ENCODE measurements at places on chromosomes 11 and 22. TPM values are rescaled to one million over a fixed set of nuclear protein-coding genes. Genes with fewer than 3 reads are reported as not detected.

Gene EWSR1
- total RNA-seq, result 205 TPM

Gene HOATZ
- total RNA-seq, result not detected

Gene CTSW
- not detected for total RNA-seq

Gene APOL5
- total RNA-seq, result not detected

GRCh38 chr11:90614318-90614717, 391.5 kb upstream of the CHORDC1 start:
- DNase-seq, result no peak

DNA sequence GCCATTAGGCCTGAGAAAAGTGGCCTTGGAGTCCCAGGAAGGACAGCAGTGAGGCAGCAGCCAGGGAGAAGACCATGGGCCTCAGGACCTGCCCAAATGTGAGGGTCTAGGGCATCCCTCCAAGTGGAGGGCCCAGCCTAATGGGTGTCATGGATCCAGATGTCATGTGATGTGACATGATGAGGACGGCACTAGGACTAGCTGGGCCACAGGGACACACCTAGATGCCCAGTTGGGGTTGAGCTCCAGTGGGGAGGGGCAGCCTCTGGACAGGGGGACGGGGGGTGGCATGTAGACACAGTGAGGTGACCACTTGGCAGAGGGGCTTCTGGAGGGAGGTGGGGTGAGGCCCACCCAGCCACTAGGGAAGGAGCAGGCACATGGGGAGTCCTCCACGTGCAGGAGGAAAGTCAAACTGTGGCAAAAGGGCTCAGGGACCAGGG, 5.4 kb downstream of the SCARF2 start:
- DNase-seq, result no peak

Gene OVCH2
- not detected for total RNA-seq

Gene SNRPD3
- 140 TPM for total RNA-seq

DNA sequence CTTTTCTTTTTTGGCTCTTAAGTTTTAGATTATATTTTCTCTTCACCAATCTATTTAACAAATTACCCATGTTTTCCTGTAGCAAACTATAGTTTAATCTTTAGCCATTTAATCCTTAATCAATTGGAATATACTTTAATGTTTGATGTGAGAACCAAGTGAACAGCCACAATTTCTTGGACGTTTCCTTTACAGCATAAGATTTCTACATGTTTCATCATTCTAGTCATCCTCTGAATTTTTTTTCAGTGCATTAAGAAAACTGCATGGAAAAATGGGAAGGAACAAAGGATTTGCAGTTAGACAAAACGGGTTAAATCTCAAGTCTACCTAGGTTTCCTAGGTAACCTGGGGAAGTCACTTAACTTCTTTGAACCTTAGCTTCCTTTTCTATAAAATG, 507.1 kb upstream of the CCDC90B start:
- DNase-seq, result no peak

- DNase-seq, result peak; percentile 42
Observed at GRCh38 chr11:130897262-130898182, 18.8 kb downstream of the SNX19 start.

Gene ACR
- total RNA-seq, result not detected

Gene GAL
- not detected for total RNA-seq

GRCh38 chr11:103047837-103048236, 44.1 kb downstream of the DCUN1D5 start:
- no peak for DNase-seq

- DNase-seq, result no peak
Observed at GRCh38 chr11:2744166-2744565, 44.4 kb upstream of the KCNQ1OT1 start.

- DNase-seq, result no peak
Observed at GRCh38 chr11:112977755-112978154, 16.5 kb downstream of the NCAM1 start.

Gene SYCE3
- not detected for total RNA-seq

Gene MMP10
- not detected for total RNA-seq

- DNase-seq, result no peak
Observed at GRCh38 chr22:32811788-32812545, 10.5 kb downstream of the TIMP3 start.

GRCh38 chr22:25232301-25232700, 12.9 kb downstream of the CRYBB2 start:
- DNase-seq, result no peak

Gene CYB5R2
- 2.0 TPM for total RNA-seq

- no peak for DNase-seq
Observed at GRCh38 chr11:125593114-125593820, 615 bp downstream of the STT3A start.

- DNase-seq, result no peak
Observed at GRCh38 chr11:74538680-74539079, 45.2 kb upstream of the LIPT2 start.

GRCh38 chr11:102332611-102332994, 14.4 kb upstream of the BIRC2 start:
- DNase-seq, result no peak

Gene CCDC81
- 0.82 TPM for total RNA-seq

DNA sequence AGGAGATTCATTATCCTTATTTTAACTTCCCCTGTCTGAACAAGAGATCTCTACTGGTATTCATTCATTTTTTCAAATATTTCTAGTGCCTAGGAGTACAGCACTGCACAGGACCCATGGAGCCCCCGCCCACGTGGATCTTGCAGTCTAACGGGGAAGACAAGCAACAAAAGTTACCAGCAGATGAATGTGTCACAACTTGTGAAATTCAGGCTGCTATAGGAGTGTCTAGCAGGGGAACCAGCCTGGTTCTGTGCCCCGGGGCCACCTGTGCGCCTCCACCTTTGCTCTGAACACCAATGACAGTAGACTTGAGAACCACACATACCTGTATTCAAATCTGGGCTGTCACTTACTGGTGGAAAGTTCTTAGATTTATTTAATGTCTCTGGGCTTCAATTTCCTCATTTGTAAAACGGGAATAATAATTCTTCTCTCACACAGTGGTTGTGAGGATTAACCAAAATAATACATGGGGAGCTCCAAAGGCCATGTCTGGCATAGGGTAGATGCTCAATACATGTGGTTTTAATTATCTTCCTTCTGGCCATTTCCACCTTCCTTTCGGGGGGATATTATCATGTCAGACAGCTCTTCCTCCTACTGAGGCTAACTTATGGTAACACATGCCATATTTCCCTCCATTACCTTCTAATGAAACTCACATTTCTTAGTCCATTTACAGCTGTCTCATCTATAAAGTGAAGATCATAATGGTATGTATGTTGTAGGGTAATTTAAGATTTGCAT, 17.8 kb downstream of the POU2AF1 start:
- no peak for DNase-seq

DNA sequence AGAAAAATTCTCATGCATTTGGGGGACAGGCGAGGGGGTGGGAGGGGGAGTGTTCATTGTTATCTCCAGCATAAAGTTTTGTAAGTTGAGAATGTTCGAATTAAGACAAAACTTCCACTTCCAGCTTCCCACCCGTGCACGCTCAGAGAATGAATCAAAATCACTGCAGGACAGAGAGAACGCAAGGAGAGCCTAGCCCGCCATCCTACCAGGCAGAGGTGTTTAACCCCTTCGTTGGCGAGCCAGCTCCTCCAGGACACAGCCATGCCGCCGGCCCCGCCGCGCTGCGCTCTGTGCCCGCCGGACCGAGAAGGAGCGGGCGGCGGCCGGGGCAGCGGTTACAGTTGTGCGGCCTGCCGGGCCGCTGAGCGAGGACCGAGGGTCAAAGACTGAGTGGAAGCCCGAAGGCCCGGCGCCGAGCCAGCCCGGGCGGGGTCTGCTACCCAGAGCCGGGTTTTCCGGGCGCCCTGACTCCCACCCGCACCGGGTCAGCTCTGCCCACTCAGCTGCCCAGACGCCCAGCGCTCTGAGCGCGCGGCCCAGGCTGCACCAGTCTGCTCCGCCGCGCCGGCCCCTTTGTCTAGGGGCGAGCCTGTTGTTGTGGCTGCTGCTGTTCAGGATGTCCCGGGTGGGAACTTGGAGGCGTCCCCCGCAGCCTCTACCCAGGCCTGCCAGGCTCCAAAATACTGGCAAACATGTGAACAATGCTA, at the start of gene NOX4:
TSS of gene NOX4 (minus strand) at position 395 of the 710 bp plus-strand sequence. CDS start at position 266, 129 bp downstream.
- DNase-seq, result peak; percentile 20

Gene C1QTNF4
- total RNA-seq, result 14.7 TPM

GRCh38 chr22:44650806-44651205, 51.2 kb upstream of the PRR5 start:
- no peak for DNase-seq

DNA sequence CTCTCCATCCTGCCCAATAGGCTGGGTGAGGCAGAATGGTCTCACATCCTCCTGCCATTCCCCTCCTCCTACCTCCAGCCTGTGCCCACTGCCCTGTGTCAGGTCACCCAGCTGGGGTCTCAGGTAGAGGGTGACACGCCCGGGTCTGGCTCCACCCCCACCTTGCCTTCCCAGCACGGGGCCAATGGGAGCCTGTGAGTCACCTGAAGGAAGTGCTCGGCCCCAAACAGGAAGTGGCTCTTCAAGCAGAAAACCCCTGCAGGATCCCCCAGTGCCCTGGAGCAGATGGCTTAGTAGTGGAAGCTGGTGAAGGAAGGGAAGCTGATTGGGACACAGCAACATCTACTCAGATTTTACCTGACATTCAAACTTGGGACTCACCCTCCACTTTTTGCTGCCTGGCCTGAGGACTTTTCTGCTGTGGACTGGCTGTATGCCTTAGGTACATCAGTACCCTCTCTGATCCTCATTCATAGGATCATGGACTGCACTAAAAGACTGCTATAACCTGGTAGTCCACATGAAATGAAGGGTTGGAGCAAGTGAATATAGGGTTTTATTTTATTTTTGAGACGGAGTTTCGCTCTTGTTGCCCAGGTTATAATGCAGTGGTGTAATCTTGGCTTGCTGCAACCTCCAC, 33.4 kb downstream of the GDPD5 start:
- DNase-seq, result no peak

DNA sequence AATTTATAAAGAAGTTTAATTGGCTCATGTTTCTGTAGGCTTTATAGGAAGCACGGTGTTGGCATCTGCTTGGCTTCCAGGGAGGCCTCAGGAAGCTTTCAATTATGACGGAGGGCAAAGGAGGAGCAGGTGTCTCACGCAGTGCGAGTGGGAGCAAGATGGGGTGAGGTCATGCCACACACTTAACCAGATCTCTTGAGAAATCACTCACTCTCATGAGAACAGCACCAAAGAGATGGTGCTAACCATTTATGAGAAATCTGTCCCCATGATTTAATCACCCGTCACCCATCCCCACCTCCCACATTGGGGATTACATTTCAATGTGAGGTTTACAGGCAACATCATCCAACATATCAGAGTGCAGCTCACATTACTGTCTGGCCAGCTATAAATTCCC, 103.5 kb downstream of the ARHGAP8 start:
- no peak for DNase-seq

- DNase-seq, result no peak
Observed at GRCh38 chr22:40273319-40273718, 73.0 kb upstream of the ADSL start.

GRCh38 chr11:45267052-45267451, 19.1 kb downstream of the SYT13 start:
- no peak for DNase-seq

- no peak for DNase-seq
Observed at GRCh38 chr11:12691473-12691872, 17.3 kb downstream of the TEAD1 start.

GRCh38 chr11:20056109-20056949, 103.9 kb downstream of the DBX1 start:
- DNase-seq, result no peak

DNA sequence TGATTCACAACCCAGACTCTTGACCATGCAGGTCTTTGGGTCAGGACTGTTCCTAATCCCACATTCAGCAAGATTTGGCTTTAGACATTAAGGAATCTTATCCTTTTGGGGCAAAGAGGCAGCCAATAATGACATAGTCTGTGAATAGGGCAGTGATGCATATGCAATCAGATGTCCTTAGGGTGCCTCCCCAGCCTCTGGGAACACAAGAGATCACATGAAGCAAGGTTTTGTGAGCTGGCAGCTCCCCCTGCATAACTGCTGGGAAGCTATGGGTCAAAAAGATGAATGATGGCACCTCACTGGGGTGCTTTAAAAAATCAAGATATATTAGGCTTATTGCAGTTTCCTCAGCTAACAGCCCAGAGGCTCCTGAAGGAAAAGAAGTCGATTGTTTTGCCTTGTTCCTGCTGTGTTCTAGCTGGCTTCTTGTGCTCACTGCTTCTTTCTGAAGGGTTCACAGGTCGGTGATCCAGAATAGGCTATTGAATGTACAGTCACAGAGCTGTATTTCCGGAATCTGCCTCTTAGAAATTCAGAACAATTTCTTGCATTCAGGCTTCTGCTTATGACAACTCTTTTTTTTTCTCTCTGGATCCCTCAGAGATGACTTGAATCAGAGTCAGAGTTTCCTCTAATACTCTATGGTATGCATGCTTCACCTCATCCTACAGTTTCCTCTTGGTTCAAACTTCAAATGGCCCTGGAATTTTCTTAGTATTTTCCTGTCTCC, 31.7 kb downstream of the INSC start:
- no peak for DNase-seq

Gene OR4X2
- total RNA-seq, result not detected

Gene NDUFV1
- total RNA-seq, result 182 TPM
